ENCODE measurements at places on chromosomes 16 and 17.

GRCh38 chr17:9018726-9019125 lies 2.6 kb upstream of the NTN1 start:
- DNase-seq: no peak

DNA sequence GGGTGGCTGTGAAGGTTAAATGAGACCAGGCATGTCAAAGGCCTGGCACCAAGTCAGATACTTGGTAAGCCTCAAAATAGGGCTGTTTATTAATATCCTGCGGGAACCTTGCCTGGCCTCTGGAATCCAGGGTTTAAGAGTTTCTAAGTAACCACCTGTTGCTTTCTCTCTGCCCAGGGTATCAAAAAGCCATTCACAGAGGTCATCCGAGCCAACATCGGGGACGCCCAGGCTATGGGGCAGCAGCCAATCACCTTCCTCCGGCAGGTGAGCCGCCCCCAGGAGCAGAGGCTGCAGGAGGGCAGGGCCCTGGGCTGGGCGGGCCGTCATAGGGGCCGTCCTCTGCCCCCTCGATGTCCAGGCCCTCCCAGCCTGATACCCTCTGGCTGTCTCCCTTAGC lies 13.3 kb downstream of the GPT2 start:
- peak; percentile 44 for DNase-seq

- peak; percentile 50 for DNase-seq
Measured at GRCh38 chr16:21277927-21278706, at the start of gene CRYM. TSS of gene CRYM (minus strand) at chr16:21278290. CDS start at chr16:21278251, 39 bp downstream.

- DNase-seq: no peak
Measured at GRCh38 chr17:28916302-28916934, 13.5 kb upstream of the DHRS13 start.

GRCh38 chr17:8872036-8872704 lies 4.7 kb upstream of the PIK3R6 start:
- no peak for DNase-seq

DNA sequence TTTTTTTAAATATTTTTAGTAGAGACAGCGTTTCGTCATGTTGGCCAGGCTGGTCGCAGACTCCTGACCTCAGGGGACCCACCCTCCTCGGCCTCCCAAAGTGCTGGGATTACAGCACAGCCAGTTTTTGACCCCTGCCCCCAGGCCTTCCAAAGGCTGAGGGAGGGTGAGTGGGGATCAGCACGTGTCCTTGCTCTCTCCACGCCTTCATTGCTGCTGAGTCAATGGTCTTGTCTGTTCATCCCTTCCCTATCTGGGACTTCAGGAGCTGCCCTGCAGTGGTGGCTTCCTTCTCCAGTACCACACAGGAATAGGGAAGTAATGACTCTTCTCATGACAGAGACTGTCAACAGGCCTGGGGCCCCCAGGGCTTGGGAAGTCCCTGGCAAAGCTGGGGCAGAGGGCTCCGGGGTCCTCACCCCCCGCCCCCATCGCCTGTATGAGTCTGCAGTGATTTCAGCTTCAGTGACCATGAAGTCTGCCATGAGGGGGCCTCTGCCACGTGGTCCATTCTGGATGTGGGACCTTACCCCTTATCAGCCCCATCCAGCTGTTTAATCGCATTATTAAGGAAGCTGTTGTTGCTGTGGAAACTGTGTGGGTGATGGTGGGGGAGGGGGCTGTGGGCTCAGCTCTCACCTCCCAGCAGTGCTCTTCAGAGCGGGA lies 6.1 kb downstream of the ABCC3 start:
- no peak for DNase-seq

DNA sequence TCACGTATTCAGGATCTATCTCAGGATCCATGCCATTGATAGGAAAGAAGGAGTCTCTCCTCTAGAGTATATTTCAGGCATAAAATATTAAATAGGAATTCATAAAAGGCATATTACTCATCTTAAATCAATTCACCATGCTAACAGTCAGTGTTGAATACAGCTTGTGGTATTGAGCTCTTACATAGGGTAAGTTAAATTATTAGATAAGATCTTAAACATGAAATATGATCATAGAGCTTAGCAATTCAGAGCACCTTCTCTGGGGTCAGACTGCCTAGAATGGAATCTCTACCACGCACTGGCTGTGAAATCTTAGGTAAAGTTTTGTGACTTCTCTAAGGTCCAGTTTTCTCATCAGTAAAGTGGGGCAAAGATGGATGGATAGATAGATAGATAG lies 20.7 kb downstream of the MARCHF10 start:
- no peak for DNase-seq

DNA sequence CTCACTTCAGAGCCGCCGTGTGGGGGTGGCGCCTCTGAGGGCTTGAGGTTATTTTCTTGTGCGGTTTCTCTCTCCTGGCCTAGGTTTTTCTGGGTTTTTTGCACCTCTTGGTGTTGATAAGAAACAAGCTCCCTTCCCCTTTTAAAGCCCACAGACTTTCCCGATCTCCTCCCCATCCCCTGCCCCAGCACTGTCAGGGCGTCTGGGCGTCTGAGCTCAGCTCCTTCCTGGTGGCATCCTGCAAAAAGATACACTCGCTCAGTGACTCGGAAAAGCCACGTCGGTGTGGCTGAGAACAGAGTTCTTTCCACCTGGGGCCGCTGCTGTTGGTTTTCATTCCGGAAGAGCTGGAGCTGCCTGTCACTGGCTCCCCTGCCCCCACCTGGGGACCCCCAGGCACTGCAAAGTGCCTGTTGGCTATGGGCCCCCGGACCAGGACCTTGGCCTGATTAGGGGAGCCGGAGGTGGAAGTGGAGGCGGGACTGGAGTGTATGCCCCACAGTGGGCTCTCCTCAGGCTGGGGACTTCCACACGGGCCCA lies 14.5 kb downstream of the BAIAP2 start:
- DNase-seq: no peak

DNA sequence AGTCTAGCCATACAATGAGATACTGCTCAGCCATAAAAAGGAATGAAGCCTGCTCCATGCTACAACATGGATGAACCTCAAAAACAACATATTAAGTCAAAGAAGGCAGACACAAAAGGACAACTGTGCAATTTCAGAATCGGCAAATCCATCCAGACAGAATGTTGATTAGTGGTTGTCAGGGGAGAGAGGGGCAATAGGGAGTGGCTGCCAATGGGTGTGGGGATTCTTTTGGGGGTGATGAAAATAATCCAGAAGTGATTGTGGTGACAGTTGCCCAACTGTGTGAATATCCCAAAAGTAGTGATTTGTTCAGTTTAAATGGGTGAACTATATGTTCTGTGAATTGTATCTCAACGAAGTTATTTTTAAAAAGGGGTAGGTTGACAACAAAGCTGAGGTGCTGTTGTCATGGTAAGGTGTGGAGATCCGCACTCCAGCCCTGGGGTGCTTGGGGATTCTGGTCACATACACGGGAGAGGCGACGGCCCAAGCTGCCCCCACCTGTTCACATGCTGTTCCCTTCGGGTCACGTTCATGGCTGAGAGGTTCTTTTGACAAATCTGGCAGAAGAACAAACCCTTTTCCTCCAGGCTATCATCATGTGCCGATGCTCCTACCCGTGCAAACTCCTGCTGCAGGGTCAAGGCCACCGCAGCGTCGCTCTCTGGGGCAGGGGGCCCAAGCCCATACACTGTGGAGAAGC lies 9.6 kb downstream of the SLX4 start:
- DNase-seq: no peak

DNA sequence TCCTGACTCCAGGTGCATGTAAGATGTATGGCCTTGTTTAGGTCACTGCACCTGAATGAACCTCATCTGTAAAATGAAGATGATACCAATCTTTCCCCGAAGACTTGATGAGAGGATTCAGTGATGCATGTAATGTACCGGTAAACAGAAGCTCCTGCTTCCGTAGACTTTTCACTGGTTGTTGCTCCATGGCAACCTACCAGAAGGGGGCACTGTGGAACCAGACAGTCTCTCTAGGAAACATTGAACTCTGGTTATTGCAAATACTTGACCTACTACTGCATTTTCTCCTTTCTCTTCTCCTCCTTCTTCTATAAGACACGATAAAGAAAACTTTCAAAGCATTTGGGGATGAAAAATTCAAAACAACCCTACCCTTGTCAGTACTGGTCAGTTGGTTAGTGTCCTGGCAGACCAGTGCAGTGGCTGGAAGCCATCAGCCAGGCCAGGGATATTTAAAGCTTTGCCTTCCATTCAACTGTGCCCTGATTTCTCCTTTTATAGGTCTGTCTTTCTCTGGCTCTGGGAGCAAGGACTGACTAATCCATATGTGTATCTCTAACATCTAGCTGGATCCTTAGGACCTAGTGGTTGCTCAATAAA lies 667.4 kb upstream of the SALL1 start:
- no peak for DNase-seq

- peak; percentile 30 for DNase-seq
Measured at GRCh38 chr16:87628940-87629339, 26.6 kb downstream of the JPH3 start.

DNA sequence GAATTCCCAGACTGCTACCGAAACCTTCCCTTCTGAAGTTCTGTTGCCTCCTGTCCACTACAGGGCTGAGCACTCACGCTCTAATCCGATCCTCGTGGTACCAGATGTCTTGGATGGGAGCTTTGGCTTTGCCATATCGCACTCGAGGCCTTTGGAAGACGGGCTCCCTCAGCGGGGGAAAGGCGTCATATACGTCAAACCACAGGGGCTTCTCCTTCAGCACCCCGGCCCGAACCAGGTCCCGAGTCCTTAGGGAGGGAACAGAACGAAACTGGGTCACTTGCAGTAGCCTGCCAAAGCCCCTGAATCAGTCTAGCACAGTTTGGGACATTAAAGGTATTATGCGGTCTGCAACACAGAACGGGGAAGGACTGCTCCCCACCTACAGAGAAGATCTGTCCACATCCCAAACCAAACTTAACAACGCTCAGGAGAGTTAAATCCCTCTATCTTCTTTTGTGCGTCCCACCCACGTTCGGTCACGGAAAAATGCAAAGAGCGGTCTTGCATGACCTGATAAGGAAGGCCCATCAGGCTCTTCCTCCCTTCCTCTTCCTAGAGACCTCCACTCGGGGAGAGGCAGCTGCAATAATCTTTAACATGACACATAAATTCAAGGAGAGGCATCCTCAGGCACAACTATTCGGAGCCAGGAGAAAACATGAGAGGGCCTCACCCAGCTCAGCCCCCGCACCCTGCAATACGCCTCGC lies 526 bp downstream of the MRPS23 start:
- no peak for DNase-seq

GRCh38 chr17:19986941-19987861 lies 9.6 kb upstream of the AKAP10 start:
- DNase-seq: no peak

DNA sequence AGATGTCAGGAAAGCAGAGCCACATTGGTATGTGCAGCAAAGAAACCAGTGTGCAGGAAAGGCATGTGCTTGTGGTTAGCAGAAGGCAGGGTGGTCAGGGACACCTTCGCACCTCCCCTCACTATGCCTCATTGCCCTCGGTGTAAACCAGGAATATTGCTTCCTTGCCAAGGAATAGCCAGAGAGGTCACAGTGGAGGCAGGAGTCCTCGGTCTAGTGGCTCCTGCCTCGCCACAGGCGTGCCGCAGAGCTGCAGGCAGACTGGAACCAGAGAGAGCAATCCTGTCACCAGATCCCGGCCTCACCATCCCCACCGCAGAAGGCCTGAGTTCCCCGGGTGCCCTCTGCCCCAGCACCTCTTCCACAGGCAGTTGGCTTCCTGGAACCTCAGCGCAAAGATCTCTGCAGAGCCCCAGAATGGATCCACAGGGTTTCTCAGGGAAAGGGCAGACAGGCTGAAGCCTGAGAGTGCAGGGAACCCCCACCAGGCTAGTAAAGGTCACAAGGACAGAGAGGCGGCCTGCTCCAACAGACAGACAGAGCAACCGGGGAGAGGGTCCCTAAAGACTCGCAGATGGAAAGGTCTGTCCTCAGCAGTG lies 21.6 kb downstream of the CCDC182 start:
- no peak for DNase-seq

- no peak for DNase-seq
Measured at GRCh38 chr16:10610499-10611184, 30.2 kb upstream of the EMP2 start.

DNA sequence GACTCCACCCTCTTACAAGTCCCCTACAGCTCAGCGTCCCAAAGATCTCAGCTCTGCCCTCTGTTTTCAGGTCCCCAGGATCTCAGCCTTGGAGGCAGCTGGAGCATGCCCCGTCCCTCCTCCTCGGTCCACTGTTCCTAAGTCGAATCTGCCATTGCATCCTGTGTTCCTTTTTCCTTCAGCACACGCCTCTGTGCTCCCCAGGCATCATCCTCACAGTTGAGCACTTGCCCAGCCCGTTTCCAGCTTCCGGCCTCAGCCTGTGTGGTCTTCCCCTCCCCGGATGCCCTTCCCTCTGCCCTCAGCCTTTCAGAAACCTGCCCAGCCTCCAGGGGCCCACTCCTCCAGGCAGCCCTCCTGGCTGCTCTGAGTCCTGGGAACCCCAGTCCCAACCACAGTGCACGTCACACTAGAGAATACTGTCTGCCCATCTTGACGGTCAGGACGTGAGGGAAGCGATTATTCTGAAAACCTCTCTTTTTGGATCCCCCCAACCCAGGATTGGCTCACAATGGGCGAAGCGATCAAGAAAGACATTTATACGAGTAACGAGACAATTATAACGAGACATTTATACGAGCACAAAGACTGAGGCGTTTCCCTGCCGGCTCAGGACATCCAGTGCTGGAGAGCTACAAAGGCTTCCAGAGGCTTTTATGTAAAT lies 41.4 kb downstream of the RPH3AL start:
- no peak for DNase-seq

- DNase-seq: no peak
Measured at GRCh38 chr16:11491524-11491923, 95.2 kb downstream of the LITAF start.

DNA sequence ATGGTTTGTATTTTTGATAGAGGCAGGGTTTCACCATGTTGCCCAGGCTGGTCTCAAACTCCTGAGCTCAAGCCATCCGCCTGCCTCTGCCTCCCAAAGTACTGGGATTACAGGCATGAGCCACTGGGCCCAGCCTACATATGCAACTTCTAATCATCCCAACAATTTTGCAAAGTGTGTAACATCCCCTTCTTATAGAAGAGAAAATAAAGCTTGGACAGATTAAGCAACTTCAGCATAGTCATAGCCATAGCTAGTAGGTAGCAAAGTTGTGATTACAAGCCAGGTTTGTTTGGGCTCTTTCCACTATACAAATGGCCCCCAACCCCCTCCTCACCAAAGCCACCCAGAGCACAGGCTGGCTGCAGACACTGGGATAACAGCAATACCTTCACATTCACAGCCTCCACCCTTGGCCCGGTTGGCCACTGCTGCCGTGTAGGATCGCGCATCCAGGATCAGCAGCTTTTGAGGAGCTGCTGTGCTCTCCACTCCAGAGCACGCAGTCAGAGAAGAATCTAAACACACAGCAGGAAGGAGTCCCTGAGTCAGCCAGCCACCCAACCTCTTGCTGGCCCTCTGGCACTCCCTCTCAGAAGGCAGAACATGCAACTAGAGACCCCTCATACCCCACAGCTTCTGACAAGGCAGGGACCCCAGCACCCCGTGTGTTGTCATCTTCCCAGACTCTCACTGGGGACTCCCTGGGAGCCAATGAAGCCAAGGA lies 7.9 kb downstream of the MTMR4 start:
- DNase-seq: no peak

- no peak for DNase-seq
Measured at GRCh38 chr17:28204751-28205150, 114.2 kb upstream of the TMEM97 start.
